Stimulated activated CD4-positive, alpha-beta T cell treated with anti-CD3 and anti-CD28 coated beads, Interleukin-1b, Interleukin-23, amount 100 ng/mL, for 1 hour (primary cell): ENCODE measurements at places on chromosomes 5 and 9.

- DNase-seq, result no peak
Measured at GRCh38 chr9:126215486-126215885, 111.1 kb upstream of the MVB12B start.

GRCh38 chr9:93576258-93577077, at the start of gene PHF2:
TSS of gene PHF2 (plus strand) at chr9:93576584. CDS start at chr9:93576774, 190 bp downstream.
- DNase-seq, result no peak

GRCh38 chr5:56426693-56427092, 193.6 kb upstream of the ANKRD55 start:
- no peak for DNase-seq

GRCh38 chr5:57004800-57005199, 52.9 kb upstream of the MIER3 start:
- no peak for DNase-seq

- no peak for DNase-seq
Measured at GRCh38 chr5:122099060-122099790, 21.2 kb upstream of the LOX start.

- no peak for DNase-seq
Measured at GRCh38 chr5:10288592-10289219, 19.0 kb downstream of the CMBL start.

GRCh38 chr5:69230181-69230580, 4.5 kb upstream of the CDK7 start:
- no peak for DNase-seq

DNA sequence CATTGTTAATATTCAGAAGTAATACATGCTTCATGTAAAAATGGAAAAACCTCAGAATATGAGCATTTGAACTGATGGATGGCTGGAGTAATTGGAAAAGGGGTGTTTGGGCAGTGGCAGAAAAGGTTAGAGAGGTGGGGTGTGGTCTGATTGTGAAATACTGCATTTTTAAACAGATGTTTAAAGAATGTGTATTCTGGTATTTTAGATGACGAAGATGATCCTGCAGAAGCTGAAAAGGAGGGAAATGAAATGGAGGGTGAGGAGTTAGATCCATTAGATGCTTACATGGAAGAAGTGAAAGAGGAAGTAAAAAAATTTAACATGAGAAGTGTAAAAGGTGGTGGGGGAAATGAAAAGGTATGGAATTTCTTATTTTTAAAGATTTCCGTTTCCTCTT, 18.8 kb downstream of the DDX46 start:
- no peak for DNase-seq

GRCh38 chr9:81849631-81850259, 78.5 kb upstream of the SPATA31D4 start:
- no peak for DNase-seq

- no peak for DNase-seq
Measured at GRCh38 chr5:21831145-21831787, 1021.9 kb downstream of the CDH12 start.

DNA sequence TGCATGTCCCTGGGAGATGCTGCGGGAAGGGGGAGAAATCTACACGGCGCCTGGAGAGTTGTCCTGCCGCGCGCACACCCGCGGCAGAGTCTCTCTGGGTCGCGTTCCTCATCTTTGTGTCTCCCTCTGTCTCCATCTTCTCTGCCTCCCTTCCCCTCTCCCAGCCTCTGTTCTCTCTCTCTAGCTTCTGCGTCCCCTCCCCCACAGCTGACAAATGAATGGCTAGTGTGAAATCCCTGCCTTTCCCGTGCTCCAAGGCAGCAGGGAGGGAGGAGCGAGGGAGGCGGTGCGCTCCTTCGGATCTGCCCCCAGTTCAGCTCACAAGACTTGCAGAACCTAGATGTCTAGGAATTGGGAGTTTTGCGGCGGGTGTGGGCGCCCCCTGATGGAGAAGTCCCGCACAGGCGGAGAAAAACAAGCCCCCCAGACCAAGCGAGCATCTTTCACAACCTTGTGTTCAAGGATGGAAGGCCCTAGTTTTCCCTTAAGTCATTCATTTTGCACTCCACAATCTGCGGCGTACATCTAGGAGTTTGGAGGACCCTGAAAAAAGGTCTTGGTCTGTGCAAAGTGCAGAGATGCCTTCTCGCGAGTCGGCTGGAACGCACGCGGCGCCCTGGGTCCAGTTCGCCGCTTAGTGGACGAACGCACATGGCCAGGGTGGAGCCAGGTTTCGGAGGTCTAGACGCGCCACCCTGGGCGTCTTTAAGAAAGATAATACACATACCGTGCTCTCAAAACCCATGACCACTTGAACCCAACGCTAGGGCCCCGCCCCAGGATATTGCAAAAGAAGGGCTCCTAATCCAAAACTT, 2.0 kb downstream of the VCAN start:
- no peak for DNase-seq

GRCh38 chr5:107815109-107815508, 144.4 kb upstream of the EFNA5 start:
- DNase-seq, result no peak

GRCh38 chr9:8474937-8475336, 675.4 kb upstream of the DMAC1 start:
- DNase-seq, result no peak

- DNase-seq, result no peak
Measured at GRCh38 chr9:138104251-138105122, 226.9 kb downstream of the CACNA1B start.

DNA sequence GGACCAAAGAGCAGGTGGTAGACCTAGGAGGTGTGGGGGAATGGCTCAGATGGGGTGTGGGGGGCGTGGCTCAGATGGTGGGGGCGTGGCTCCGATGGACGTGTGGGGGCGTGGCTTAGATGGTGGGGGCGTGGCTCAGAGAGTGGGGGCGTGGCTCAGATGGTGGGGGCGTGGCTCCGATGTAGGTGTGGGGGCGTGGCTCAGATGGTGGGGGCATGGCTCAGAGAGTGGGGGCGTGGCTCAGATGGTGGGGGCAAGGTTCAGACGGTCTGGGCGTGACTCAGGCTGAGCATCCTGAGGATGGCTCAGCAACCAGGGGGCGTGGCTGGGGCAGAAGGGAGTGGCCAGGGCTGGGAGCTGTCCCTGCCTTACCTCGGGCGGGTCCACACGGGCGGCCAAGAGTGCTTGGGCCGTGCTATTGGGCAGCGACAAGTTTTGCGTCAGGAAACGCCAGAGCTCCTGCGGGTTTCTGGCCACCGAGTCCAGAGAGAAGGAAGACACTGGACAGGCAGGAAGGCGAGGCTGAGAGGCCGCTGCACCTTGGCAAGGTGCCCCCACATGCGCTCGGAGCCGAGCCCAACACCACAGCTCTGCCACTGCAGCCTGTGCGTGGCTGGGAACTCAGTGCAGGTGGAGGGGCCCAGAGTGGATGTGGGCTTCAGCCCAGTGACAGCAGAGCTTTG, 5.9 kb downstream of the ABCA2 start:
- peak; percentile 55 for DNase-seq

DNA sequence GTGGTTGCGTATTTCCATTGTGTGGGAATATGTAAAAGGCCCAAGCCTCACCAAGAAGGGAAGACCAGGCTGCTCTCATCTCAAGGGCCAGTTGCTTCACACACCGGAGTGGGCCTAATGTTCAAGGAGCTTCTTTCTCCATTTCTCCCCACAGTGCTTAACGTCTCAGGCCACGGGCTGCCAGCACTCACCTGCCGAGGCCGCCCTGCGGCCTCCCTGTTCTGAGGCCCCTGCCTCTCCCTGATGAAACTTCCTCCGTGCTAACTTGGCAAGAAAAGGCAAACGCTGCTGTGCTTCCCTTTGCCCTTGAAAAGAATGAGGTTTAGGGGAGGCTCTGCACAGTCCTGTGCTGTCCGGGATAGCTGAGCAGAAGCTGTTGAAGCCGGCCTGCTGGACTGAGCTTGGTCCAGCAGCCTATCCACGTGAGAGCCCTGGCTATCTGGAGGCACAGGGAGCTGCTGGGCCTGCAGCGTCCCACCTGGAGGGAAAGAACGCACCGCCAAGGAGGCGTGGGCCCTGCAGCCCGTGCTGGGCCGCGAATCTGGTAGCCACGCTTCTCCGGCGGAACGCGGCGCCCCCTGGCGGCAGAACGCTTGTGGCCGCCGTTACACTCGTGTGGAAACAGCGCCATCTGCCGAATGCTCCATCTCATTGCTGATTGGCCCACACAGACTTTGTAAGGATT, 73.5 kb upstream of the PRSS3 start:
- DNase-seq, result peak; percentile 70

- DNase-seq, result no peak
Measured at GRCh38 chr9:116360016-116360415, 206.4 kb downstream of the PAPPA start.

- no peak for DNase-seq
Measured at GRCh38 chr9:14782286-14783051, 59.9 kb upstream of the CER1 start.

- DNase-seq, result peak; percentile 13
Measured at GRCh38 chr5:131068893-131069643, 96.0 kb downstream of the HINT1 start.

- no peak for DNase-seq
Measured at GRCh38 chr9:33517373-33517772, 6.7 kb upstream of the ANKRD18B start.

DNA sequence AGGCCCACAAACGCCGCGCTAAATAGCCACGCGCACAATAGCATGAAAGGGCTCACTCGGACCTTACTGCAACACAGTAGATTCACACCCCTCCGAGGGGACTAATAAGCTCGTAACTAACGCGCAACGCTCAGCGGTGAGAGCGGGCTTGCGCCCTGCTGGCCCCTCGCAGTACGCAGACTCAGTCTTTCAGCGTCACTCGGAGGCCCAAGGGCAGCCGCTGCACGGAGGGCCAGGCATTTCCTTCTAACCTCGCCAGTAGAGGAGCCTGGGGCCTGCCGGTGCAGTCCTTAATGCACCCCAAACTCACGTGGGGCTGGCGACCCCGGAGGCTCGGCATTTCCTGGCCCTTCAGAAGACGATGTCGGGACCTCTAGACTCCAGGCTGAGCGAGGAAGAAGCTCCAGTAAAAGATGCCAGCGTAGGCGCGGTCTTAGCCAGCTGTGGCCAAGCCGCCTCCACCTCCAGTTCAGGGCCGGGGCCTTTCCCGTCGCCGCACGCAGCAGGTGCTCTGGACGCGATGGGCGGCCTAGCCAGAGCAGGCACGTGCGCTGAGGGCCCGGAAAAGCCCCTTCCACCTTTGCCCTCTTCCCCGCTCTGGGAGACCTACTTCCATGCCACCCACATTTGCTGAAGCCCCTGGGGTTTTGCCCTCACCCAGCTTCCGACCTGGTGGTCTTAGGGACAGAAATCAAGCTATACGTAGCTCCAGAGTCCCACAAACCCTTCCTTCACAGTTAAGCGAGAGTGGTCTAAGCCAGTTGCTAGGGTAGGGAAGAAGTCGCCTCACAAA, 38.3 kb upstream of the TIFAB start:
- DNase-seq, result no peak

DNA sequence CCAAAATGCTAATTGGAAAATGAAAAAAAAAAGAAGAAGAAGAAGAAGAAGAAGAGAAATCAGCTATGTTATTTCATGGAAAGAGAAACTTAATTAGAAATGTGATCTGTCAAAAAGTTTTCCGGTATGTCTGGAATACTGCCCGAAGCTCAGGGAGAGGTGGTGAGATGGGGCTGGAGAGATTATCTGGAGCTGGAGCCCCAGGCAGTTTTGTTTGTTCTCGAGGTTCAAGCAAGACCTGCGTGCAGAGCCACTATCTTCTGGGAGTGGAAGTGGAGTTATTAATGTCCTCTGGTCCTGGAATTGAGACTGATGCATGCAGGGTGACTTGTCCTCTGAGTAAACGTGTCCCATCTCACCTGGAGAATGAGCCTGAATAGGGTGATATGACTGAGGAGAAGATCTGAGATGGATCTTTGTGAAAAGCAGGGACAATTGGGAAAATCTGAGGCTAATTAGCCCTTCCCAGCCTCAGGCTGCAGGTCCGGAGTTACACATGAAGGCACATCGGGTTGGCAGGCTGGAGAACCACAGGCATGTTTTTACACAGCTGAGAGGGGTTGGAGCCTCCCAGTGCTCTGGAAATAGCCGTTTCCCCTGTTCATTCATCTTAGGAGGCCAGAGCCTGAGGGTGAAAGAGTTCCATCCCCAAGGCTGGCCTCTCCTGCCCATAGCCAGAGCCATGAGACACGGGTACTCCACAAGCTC, 70.5 kb downstream of the OLFM1 start:
- DNase-seq, result no peak

- no peak for DNase-seq
Measured at GRCh38 chr9:10957878-10958277, 345.1 kb upstream of the PTPRD start.

GRCh38 chr9:112546149-112547012, 59.8 kb downstream of the KIAA1958 start:
- no peak for DNase-seq

GRCh38 chr5:74851684-74852353, 14.4 kb downstream of the FAM169A start:
- DNase-seq, result no peak
